ENCODE measurements at places on chromosomes 13 and 19.

GRCh38 chr19:14400951-14401431, 18.1 kb downstream of the DDX39A start:
- no peaks in the 10 kb centered on the region for H3K27me3 ChIP-seq
- H3K36me3 ChIP-seq = peaks cover 93% of the 10 kb centered on the region
- no peak for DNase-seq

- DNase-seq = no peak
- peaks cover 2% of the 10 kb centered on the region for H3K36me3 ChIP-seq
- no peak overlapping the region for H3K4me3 ChIP-seq
- no peak overlapping the region for H3K27ac ChIP-seq
- H3K27me3 ChIP-seq = no peaks in the 10 kb centered on the region
Observed at GRCh38 chr19:16112778-16113177, 1.1 kb downstream of the RAB8A start.

- no peaks in the 10 kb centered on the region for H3K36me3 ChIP-seq
- DNase-seq = no peak
- peak overlapping the region; percentile 62 for H3K4me3 ChIP-seq
- H3K4me1 ChIP-seq = peaks cover 34% of the 10 kb centered on the region
- H3K27ac ChIP-seq = no peak overlapping the region
Observed at GRCh38 chr19:10289167-10289835, 451 bp upstream of the ICAM5 start.

GRCh38 chr13:46008631-46009030, 43.9 kb downstream of the ZC3H13 start:
- peaks cover 63% of the 10 kb centered on the region for H3K36me3 ChIP-seq
- no peak overlapping the region for H3K4me3 ChIP-seq
- H3K27me3 ChIP-seq = no peaks in the 10 kb centered on the region
- no peak overlapping the region for H3K27ac ChIP-seq
- no peak for DNase-seq

DNA sequence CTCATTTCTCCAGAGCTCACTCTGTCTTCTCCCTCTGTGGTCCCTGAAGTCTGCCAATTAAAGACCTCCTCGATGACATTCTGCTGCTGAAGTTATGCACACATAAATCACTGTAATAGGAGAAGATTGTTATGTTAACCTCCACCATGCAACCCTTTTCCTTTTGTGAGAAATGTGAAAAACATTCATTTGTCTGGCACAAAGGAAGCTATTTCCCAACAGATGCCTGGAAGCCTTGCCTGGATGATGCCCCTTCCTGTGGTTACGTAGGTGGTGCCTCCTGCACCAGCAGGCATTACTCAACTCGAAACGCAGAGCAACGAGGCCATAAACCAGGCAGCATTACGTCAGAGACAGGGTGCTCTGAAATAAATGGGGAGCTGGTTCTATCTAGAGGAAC, 327.4 kb upstream of the ZNF507 start:
- no peak overlapping the region for H3K27ac ChIP-seq
- no peaks in the 10 kb centered on the region for H3K27me3 ChIP-seq
- no peaks in the 10 kb centered on the region for H3K4me1 ChIP-seq
- no peaks in the 10 kb centered on the region for H3K36me3 ChIP-seq
- no peak overlapping the region for H3K4me3 ChIP-seq

DNA sequence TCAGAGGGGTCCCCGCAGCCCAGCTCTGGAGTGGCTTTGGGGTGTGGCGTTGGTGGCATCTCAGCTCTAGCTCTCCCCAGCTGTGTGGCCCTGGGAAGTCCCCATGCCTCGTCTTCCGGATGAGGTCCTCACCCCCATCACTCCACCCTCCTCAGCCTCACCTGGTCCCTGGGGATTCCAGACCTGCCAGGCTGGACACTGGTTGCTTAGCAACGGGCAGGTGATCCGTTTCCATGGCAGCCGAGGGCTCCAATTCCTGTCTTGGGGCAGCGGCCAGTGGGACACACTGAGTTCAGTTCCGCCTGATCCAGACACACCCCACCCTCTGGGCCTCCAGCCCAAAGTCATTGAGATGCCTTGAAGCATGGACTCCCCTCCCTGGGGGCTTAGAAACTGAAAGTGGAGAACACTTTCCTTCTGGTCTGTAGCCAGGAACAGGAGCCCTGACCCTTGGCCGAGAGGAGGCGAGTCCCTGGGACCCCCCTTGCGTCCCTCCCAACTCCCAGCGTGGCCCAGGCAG, 7.7 kb upstream of the MISP start:
- H3K4me1 ChIP-seq = no peaks in the 10 kb centered on the region
- H3K27me3 ChIP-seq = no peaks in the 10 kb centered on the region
- H3K27ac ChIP-seq = no peak overlapping the region
- no peak overlapping the region for H3K4me3 ChIP-seq

DNA sequence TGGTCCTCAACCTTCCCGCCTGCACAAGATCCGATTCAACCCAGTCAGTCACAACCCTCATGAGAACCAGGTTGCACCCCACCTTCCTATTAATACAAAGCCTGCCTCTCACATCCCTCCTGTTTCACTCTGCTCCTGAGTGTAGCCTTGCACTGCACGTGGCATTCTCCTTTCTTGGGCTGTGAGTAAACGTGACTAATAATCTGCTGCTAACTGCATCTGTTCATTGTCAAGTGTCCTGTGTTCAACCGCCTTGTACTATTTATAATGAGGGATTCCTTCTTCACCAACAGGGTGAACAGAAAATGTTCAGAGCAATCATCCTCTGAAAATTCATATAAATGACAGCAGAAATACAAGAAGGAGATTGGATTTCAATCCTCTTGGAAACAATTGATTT, 1608.2 kb downstream of the SLITRK5 start:
- no peaks in the 10 kb centered on the region for H3K27me3 ChIP-seq
- H3K4me1 ChIP-seq = no peaks in the 10 kb centered on the region
- no peaks in the 10 kb centered on the region for H3K36me3 ChIP-seq
- H3K27ac ChIP-seq = no peak overlapping the region
- no peak overlapping the region for H3K4me3 ChIP-seq

DNA sequence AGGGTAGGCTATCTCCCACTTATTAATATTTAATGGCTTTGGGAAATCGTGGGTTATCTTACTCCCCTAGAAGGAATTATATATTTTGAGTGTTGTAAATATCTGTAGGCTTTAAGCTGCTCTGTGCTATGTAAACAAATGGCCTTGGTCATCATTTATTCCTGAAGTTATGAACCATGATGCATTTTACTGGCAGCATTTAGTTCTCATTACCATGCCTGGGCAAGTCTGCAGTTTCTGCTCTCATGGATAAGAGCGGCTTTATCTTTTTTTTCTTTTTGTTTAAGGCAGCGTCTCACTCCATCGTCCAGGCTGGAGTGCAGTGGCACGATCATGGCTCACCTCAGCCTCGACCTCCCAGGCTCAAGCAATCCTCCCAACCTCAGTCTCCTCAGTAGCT, 156.1 kb downstream of the IRS2 start:
- no peaks in the 10 kb centered on the region for H3K36me3 ChIP-seq
- no peak for DNase-seq
- H3K27ac ChIP-seq = no peak overlapping the region
- H3K27me3 ChIP-seq = no peaks in the 10 kb centered on the region

GRCh38 chr13:21058361-21058760, 3.0 kb downstream of the LATS2 start:
- DNase-seq = no peak
- peaks cover 4% of the 10 kb centered on the region for H3K36me3 ChIP-seq
- no peak overlapping the region for H3K4me3 ChIP-seq

DNA sequence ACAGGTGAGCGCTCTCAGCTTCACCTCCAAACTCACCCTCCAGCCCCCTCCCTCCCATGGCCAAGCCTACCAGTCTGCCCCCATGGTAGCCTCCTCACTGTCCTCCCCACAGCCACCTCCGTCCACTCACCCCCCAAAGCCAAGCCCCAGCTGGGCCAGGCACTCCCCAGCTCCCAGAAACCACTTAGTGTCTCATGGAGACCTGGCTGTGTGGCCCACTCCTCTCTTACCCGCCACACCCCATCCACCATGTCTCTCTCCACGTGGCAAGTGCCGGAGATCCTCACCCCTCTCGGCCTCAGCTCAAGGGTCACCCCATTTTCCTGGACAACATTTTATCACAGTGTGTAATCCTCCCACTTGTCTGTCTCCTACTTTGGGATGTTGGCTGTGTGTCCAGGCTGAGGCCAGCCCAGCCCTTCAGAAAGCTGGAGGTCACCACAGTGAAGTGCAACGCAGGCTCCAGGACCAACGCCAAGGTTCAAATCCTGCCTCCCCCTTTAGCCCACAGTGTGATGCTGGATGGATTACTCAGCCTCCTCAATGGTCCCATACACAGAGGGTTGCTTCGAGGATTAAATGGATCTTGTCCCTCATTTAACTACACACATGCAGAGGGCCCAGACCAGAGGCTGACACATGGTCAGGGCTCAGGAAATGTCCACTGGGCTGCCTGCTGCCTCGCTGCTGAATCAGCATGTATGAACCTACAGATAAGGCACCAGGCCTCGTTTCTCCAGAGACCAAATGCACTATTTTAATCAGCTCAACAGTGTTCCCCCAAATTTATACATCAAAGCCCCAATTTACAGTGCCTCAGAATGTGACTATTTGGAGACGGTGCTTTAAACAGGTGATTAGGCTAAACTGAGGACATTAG, 71.3 kb downstream of the CEBPG start:
- DNase-seq = no peak
- no peak overlapping the region for H3K27ac ChIP-seq
- H3K4me3 ChIP-seq = no peak overlapping the region
- no peaks in the 10 kb centered on the region for H3K36me3 ChIP-seq
- H3K4me1 ChIP-seq = no peaks in the 10 kb centered on the region

GRCh38 chr13:99390601-99391000, 83.4 kb upstream of the GPR183 start:
- no peak for DNase-seq
- no peak overlapping the region for H3K27ac ChIP-seq
- peaks cover 8% of the 10 kb centered on the region for H3K36me3 ChIP-seq
- no peaks in the 10 kb centered on the region for H3K27me3 ChIP-seq
- H3K4me1 ChIP-seq = no peaks in the 10 kb centered on the region

Data from ascending aorta (tissue), 2 donors.